ENCODE measurements at places on chromosomes 16 and 17.

- peak; percentile 73 for DNase-seq
Measured at GRCh38 chr17:8192070-8192815, 2.3 kb upstream of the BORCS6 start.

- DNase-seq, result no peak
Measured at GRCh38 chr16:79885320-79885719, 284.8 kb upstream of the MAF start.

GRCh38 chr16:30761427-30761927 lies 385 bp downstream of the CFAP119 start:
- no peak for DNase-seq

DNA sequence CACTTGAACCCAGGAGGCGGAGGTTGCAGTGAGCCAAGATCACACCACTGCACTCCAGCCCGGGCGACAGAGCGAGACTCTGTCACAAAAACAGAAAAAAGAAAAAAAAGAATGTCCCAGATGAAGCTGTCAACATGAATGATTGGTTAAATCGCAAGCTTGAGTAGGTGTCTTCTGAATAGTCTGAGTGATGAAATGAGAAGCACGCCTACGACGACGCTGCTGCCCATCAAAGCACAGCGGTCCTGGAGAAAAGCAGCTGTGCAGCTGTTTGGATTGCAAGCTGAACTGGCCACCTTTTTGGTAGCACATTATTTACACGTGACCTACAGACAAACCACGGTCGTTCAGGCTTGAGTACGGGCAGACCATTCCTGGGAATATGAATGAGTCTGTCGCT lies 12.5 kb downstream of the ADCY9 start:
- DNase-seq, result no peak

DNA sequence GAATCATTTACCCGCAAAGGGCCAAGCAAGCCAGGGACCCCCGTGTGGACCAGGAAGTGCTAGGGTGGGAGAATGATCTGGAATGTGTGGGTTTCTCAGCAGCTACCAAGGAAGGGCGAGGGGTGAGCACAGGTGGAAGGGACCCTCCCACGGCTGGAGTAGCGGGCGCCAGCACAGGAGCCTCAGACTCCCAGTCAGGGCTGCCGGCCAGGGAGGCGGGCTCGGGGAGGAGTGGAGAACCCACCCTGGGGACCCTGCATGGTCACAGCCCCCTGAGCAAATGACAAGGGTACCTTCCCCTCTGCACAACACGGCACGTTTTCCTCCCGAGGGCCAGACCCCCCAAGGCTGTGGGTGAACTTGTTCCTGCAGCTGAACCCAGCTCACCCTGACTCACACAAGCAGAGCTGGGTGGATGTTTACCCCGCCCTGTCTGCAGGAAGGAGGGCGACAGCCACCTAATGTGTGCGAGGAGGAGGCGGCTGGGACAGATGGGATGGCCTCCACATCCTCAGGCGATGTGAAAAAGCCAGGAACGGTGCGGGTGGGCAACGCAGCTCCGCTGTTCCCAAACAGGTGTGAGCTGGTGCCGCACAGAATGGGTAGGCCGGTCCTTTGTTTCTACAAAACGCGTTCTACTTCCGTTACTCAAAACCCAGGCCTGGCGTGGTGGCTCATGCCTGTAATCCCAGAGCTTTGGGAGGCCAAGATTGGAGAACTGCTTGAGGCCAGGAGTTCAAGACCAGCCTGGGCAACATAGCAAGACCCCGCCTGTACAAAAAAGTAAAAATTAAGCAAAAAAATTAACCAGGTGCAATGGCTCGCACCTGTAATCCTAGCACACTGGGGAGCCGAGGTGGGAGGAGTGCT lies 6.2 kb downstream of the ECI1 start:
- DNase-seq, result no peak

- peak; percentile 25 for DNase-seq
Measured at GRCh38 chr17:80876950-80877728, 114.5 kb upstream of the CHMP6 start.
